Forelimb muscle (tissue), 1 donor: ENCODE measurements at places on chromosomes 12 and 14.

- no peak for DNase-seq
These were observed 13.5 kb downstream of the C3AR1 start for GRCh38 chr12:8052679-8053078.

GRCh38 chr12:91171476-91171875, 11.1 kb downstream of the DCN start:
- DNase-seq, result no peak

GRCh38 chr12:48602192-48602989, 32.5 kb upstream of the LALBA start:
- DNase-seq, result no peak

DNA sequence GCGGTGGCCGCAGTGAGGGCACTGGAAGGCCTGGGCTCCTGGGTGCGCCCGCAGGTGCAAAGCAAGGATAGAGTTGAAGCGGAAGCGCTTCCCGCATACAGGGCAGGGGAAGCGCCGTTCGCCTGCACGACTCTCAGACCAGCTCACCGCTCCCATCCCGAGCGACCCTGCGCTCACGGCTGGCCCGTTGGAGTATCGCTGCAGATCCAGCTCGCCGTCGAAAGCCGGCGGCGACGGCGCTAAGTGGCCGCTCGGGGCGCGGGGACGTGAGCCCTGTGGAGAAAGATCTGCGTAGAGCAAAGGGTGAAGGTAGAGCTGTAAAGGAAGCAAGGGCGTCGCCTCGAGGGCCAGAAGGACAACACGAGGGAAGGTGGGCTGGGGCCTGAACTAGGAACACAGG, 5.4 kb downstream of the ZNF219 start:
- no peak for DNase-seq

DNA sequence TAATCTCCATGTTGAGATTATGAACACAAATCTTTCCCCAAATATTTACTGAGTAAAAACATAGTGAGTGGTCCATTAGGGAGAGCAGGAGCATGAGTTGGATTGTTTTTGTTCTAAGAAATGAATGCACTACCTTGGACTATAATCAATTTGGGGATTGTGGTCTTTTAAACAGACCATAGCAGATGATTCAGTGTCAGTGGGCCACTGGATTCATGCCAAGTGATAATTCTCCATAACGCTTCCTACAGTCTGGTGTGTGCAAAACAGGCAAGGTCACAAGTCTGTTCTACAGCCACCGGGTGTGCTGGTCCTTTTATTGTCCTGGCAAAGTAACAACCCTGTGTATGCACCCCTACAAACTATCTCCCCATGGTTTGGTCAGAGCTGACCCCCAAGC, 266.3 kb downstream of the APAF1 start:
- DNase-seq, result no peak

GRCh38 chr14:60349663-60350365, 100.8 kb downstream of the PPM1A start:
- no peak for DNase-seq

DNA sequence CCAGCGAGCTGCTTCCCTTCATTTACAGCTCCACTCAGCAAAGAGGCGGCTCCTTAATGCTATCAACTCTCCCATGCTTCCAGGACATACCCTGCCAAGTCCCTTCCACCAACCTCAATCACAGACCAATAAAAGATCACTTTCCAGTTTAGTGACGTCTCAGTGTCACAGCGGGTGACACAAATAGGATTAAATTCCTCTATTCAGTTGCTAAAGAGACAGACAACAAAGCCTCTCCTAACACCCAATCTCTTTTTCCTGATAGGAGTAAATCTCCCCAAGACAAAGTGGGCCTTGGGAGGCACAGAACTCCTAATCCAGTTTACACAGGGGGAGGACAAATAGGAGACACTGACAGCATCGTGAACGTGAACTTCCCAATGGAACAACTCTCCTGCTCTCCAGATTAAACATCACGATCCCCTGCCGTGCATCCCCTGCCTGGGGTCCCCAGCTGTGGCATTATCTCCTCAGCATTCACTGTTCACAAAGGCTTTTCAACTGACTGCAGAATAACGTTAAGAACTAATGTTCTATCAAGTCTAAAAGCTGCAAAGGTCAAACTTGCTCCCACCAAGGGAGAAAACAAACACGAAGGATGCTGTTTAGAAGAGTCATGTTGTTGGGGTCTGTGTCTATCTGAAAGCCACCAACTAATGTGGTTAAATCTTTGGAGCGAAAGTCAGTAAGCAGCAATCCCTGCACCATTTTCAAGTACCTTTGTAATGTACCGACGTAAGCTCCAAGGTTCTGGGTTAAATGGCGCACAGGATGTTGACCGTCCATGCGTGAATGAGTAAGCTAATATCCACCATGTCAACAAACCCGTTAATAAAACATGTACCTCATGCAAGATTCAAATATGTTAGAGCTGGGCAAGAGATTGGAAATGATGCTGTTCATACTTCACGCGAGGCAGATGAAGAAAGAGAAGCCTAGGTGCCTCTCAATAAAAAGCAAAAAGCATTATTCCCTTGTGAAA, 31.5 kb downstream of the TMEM132D start:
- DNase-seq, result no peak

- no peak for DNase-seq
These were observed 20.4 kb upstream of the PLEKHH1 start for GRCh38 chr14:67512463-67513310.

GRCh38 chr14:90276646-90277367, 20.5 kb downstream of the PSMC1 start:
- no peak for DNase-seq

GRCh38 chr12:113135178-113136127, at the start of gene RASAL1:
Gene RASAL1 (minus strand): TSS chr12:113135761. CDS start chr12:113135462, 299 bp downstream.
- no peak for DNase-seq

- no peak for DNase-seq
These were observed 175.2 kb upstream of the GRIN2B start for GRCh38 chr12:14156606-14157005.
